ENCODE measurements at places on chromosomes 6 and 20.
A peak's percentile ranks its signal among the peaks of the same experiment; 100 is the strongest.

GRCh38 chr6:36050947-36051710, 23.5 kb downstream of the MAPK14 start:
- DNase-seq = no peak

DNA sequence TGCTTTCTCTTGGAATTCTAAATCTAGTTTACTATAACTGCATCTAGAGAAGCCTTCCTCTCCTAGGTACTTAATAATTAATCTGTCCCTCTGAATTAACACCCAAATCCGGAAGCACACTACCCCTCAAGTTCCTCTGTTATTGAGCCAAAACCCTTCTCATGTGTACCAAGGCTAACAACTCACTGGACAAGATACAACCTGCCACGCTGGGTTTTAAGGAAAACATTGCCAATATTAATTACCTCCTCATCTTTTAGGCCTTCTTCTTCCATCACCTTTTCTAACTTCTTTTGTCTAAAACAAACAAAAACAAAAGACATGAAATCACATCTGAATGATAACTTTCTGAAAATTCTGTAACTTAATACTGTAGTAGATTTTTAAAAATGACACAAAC, 21.9 kb downstream of the STK38 start:
- DNase-seq = no peak

GRCh38 chr6:169906004-169906687, 154.7 kb downstream of the ERMARD start:
- no peak for DNase-seq

DNA sequence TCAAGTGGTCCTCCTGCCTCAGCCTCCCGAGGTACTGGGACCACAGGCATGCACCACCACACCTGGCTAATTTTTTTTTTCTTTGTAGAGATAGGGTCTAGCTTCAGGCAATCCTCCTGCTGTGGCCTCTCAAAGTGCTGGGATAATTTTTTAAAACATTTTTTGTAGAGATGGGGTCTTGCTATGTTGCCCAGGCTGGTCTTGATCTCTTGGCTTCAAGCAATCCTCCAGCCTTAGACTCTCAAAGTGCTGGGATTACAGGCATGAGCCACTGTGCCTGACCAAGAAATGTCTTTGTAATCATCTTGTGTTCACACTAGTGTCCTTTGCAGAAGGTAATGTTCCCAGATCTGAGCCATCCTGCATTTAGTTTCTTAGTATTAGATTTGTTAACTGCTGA, 61.6 kb downstream of the RIPOR2 start:
- no peak for DNase-seq

DNA sequence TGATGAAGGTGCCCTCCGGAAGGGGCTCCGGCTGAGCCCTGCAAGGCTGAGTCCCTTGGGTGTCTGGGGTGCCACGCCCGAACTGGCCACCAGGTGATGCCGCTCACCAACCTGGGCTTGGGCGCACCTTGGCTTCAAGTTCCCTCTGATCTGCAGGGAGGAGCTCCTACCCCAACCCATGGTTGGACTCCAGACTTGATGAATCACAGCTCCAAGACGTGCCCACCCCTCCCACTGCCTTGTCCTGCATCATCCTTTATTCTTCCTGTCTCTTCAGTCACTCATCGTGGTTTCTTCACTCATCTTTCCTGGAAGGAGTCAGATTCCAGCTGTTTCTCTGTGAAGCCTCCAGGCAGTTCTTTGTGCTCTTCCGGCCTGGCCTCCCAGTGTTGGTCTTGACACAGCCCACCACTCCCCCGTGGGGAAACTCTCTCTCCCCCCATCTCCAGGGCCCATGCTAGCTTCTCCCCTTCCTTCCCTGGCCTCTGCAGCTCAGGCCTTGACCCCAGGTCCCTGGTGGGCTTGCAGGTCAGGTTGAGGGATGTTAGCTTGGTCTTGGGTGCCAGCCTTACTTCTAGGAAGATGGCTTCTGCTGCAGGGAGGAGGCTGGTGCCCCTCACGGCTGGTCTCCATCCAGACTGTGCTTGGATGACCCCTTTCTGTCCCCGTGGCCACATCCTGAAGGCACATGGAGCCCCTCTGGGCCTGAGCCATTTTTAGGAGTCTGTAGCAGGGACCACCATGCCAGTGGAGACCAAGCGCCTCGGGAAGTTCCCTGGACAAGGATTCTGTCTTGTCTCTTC, 2.6 kb upstream of the ZBP1 start:
- DNase-seq = peak; percentile 80

- DNase-seq = peak; percentile 7
These were observed 22.9 kb downstream of the CNBD2 start for GRCh38 chr20:35991142-35991771.

- DNase-seq = no peak
These were observed 384.5 kb upstream of the ARID1B start for GRCh38 chr6:156392648-156393047.

DNA sequence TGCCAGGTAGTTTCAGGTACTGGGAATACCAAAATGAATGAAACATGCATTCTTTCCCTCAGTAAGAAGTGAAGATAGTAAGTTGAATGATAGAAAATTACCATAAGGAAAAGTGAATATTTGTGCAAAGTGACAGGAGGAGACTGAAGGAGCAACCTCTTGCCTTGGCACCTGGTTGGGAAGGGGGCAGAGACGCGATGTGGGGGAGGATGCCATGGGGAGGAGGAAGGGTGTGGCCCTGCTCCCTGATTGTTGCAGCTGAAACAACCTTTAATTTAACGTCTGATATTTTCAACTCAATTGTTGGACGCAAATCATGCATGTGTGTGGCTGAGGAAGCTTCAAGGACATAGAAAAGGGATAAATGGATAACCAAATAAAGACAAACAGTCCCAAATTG, 72.1 kb upstream of the ENPP5 start:
- no peak for DNase-seq

DNA sequence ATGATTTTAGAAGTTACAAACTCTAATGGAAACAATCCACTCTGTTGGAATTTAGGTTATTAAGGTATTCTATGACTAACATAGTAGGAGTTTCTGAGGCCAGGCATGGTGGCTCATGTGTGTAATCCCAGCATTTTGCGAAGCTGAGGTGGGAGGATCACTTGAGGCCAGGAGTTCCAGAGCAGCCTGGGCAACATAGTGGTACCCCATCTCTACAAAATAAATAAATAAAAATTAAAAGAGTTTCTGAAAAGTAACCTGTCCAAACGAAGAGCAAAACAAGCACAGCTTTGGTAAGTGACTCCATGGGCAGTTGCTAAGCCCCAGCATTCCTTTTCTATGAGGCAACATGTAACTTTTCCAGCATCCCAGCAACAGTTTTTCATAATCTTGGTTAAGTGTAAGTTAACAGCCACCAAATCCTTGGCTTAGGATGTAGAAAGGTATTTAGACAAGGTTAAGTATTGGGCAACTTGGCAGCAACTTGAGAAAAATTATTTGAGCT, 86.3 kb downstream of the SOX4 start:
- DNase-seq = no peak

DNA sequence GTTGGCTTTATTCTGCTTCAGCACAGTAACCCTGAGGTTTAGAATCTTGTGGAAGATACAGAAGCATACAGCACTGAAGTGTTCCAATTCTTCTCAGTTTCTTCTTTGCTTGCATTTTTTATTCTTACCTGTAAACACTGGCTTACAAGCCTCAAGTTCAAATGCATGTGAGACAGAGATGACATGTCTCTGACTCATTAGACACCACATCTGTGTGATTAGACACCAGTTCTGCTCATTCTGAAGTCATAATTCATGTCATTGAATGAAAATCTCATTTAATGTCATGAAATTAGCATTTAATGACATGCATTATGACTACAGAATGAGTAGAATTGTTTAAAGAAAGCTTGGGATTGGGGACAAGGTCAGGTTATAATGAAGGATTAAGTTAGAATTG, 5.8 kb downstream of the GZF1 start:
- no peak for DNase-seq

GRCh38 chr6:147194652-147195411, 9.4 kb upstream of the STXBP5 start:
- no peak for DNase-seq

GRCh38 chr20:61980647-61981583, 84.8 kb downstream of the TAF4 start:
- DNase-seq = no peak

GRCh38 chr6:7758456-7758855, 32.6 kb downstream of the BMP6 start:
- DNase-seq = no peak

DNA sequence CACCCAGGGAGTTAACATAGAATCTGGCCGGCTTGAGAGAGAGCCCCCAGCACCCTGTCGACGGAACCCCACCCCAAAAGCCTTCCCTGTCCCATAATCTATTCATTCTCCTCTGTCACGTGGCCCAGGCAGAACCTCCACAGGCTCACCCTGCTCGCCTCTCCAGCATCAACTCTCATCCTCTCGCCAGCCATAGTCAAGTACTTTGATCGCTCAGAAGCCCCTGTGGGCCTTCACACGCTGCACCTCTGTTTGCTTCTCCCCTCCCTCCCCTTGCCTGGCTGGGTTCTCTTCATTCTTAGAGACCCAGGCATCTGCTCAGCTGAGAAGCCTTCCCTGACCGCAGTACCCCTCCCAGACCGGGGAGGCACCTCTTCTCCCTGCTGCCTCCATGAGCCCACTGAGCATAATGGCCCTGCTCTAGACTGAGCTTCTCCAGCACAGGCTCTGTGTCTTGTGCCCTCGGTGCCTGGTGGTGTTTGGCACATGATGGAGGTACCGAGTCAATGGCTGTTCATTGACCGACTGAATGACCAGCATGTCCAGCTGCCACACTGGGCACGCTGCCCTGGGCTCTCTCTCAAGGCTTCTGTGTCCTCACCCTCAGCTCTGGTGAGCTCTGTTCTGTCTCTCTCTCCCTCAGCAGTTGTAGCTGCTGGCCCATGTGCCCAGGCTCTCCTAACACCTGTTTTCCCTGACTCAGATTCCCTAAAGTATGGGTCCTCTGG, 33.7 kb downstream of the PKIG start:
- no peak for DNase-seq

DNA sequence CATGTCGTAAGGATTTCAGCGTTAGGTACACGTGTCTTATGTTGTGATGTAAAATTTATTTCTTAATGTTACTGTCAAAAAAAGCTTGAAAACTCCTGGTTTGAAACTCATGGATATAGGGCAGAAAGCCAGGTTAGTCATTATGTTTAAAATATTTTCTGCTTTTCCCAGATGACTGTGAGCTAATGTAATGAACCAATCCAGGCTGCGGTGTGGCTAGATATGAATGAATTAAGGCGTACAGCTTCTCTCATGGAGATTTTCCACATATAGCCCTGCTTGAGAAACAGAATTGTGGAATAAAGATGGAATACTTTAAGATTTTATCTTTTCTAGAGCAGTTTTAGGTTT, 80.3 kb upstream of the STMND1 start:
- no peak for DNase-seq

DNA sequence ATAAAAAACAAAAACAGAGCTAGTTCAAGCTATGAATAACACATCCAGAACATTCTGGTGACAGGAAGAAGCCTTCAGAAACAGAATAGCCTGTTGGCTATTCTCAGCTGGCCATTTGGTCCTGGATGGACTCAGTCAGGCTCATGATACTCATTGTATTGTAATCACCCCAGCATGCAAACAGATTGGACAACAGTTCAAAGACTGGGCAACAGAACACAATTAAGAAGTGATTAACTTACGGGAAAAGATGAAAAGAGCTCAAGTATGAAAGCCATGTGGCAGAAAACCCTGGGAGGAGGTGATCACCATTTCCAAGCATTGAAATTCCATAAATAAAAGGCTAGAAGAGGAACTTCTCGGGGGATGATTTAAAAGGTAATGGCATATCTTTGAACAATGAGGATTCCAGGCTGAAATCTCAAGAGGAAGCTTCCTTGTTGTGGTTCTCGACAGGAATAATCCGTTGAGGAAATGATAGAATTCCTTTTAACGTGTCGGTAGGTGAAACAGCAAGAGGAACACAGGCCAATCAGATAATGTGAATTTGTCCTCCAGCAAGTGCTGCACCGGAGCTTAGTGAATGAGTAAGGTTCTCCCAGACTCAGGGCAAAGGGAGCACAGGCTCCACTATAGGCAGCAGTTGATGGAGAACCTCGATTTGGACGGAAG, 172.4 kb downstream of the BCAS1 start:
- no peak for DNase-seq

- DNase-seq = no peak
These were observed 20.9 kb upstream of the ILRUN start for GRCh38 chr6:34717466-34717865.

GRCh38 chr20:5843054-5843592, 92.9 kb downstream of the SHLD1 start:
- DNase-seq = peak; percentile 67

- no peak for DNase-seq
These were observed 24.5 kb downstream of the TOX2 start for GRCh38 chr20:43938932-43939761.

DNA sequence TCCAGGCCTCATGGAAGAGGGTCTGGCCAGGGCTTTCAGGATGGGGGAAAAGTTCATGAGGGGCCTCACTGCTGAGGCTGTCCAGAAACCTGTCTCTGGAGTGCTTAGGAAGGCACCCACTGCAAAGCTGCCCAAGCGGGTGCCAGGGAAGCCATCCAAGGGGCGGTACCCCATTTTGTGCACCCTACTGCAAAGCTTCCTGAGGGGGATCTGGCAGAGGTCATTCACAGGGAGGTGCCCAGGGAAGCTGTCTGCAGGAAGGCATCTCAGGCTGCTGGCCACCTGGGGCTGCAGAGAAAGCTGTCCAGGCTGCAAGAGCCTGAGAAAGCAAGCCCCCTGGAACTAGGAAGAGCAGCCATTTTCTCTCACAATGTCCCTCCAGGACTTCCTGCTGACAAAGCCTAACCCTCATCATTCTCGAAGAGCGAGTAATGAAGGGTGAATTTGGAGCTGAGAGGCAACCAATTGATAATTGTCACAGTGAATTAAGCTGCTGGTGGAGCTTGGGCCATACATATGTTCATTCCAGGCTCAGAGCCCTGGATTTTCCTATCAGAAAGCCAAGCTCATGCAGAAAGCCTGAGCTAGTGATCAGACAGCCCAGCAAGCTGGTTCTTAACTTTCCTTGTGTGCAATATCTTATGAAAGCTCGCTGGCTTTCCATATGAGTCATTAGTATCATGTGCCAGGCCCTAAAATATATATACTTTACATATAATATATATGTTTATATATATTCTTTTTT, 62.2 kb upstream of the SLC22A16 start:
- DNase-seq = no peak

DNA sequence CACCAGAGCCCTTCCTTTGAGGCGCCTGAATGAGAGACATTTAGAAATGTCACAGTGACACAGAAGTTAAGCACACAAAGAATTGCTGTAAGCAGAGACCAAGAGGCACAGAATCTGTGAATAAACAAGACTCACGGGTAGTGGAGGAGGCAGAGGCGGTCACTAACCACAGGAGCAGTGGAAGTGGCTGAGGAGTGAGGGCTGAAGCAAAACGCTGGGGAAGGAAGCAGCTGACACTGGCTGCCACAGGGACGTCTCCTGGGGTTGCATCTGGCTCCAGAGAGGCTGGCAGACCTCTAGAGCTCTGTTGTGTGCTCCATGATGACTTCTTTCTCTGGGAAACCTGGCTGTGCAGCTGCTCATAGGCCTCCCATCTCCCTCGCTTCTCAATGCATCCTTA, 65.0 kb upstream of the SLC2A12 start:
- DNase-seq = no peak
